ENCODE measurements at places on chromosomes 3 and 15.

DNA sequence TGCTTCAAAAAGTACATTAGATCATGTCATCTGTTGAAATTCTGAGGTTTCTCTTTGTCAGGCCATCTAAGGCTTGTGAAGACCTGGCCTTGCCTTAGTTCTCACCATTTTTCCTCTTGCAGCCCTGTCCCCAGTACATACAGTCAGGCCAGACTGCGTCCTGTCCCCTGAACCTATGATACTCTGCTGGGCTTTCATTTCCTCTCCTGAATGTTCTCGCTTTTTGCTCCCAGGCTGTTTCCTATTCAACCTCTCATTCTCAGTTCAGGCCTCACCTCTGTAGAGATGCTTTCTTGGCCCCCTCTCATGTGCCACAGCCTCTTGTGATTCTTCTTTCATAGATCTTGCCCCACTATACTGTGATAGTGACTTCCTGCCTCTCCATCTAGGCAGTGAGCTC lies 648.8 kb upstream of the KCNMB2 start:
- no peak for DNase-seq

DNA sequence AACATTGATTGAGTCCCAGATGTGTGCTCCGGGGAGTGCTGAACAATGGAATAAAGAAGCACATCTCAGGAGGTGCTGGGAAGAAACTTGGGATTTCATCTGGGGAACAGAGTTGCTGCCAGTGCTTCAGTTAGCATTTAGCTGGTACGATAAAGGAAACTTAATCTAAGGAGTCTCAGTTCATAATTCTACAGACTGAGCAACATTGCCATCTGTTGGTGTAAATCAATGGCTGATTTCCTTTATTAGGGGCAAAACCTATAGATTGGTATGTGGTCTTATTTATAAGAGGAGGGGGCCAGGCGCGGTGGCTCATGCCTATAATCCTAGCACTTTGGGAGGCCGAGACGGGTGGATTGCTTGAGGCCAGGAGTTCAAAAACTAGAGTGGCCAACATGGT lies 8.9 kb downstream of the MKRN2OS start:
- DNase-seq, result no peak

DNA sequence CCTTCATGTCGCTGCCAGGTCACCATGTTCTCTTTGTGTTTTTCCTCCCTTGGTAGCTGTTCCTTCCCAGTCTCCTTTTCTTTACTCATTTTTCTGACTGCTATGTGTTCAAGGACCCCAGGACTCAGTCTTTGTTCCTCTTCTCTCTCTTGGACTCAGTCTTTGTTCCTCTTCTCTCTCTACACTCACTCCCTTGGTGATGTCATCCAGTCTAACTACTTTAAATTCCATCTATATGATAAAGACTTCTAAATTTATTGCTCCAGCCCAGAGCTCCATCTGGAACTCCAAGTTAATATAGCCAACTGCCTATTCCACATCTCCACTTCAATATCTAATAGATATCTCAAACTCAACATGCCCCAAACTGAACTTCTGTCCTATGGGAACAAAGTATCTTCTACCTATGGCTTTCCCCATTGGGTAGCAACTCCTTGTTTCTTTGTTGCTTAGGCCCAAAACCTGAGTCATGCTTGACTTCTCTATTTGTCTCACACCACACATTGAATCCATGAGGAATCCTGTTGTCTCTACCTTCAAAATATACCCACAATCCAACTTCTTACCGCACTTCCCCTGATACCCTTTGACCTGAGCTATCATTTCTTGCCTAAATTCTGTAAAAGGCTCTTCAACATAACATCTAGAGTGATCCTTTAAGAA lies 4.9 kb upstream of the DYNC1LI1 start:
- no peak for DNase-seq

- DNase-seq, result no peak
Observed at GRCh38 chr3:178109691-178110090, 426.5 kb upstream of the KCNMB2 start.

DNA sequence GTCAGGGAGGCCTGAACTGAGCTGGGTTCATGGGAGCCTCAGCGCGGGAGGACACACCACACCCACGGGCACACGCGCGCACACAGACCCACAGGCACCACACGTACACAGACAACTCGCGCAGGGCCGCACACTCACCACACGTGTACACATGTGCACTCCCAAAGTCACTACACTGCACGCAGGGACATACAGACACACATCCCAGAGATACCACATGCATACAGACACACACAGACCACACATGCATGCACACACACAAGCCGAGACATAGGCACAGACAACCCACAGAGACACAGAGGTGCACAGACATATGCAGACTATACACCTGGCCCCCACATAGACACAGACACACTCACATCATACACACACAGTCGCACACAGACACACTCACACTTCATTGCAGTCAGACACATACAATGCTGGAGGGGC lies 1.1 kb upstream of the MGLL start:
- no peak for DNase-seq

All from activated CD4-positive, alpha-beta memory T cell treated with anti-CD3 and anti-CD28 coated beads, Interleukin-2, amount 10 ng/mL, durations not matched to agents 7 days and 5 days (primary cell).